ENCODE measurements at places on chromosomes 6 and 20.
A peak's percentile ranks its signal among the peaks of the same experiment; 100 is the strongest.

DNA sequence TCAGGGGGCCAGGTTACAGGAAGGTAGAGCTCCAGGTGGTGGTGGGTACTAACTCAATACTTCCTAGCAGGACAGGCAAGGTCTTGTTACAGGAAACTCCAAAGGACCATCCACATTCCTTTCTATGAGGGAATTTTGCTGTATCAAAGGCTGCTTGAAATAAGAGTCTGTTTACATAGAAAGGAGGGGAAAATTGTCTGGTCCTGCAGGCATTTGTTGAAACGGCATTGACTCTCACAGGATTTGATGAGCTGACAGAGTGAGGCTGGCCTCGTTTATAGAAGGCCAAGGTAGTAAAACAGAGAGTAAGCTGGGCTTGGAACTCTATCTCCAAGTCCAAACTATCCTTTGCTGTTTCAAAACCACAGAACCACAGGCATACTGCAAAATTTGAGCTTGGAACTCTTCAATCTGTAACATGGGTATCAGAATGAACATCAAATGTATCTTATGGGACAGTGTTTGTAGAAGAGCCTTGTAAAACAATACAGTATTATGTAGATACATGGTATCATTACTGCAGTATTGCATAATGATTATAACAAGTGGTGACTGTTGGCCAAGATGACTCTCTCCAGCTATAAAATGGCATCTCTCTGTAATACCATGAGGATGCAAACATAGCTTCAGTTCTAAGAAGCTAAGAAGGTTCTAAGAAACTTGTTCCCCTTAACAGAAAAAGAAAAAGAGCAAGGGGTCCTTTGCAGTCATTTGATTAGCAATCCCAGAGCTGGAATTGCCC, 61.5 kb downstream of the TRAM2 start:
- DNase-seq = no peak

DNA sequence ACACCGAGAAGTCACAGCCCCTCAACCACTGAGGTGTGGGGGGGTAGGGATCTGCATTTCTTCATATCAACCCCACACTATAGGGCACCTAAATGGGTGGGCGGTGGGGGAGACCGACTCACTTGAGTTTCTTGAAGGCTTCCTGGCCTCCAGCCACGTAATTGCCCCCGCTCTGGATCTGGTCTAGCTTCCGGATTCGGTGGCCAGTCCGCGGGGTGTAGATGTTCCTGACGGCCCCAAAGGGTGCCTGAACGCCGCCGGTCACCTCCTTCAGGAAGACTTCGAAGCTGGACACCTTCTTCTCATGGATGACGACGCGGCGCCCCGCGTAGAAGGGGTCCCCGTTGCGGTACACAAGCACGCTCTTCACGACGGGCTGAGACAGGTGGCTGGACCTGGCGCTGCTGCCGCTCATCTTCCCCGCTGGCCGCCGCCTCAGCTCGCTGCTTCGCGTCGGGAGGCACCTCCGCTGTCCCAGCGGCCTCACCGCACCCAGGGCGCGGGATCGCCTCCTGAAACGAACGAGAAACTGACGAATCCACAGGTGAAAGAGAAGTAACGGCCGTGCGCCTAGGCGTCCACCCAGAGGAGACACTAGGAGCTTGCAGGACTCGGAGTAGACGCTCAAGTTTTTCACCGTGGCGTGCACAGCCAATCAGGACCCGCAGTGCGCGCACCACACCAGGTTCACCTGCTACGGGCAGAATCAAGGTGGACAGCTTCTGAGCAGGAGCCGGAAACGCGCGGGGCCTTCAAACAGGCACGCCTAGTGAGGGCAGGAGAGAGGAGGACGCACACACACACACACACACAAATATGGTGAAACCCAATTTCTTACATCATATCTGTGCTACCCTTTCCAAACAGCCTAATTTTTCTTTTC, at the start of gene DCDC2:
Gene DCDC2 (minus strand): TSS at position 724 of the 883 bp plus-strand sequence. CDS start 309 bp downstream, at position 415.
- DNase-seq = peak; percentile 3

DNA sequence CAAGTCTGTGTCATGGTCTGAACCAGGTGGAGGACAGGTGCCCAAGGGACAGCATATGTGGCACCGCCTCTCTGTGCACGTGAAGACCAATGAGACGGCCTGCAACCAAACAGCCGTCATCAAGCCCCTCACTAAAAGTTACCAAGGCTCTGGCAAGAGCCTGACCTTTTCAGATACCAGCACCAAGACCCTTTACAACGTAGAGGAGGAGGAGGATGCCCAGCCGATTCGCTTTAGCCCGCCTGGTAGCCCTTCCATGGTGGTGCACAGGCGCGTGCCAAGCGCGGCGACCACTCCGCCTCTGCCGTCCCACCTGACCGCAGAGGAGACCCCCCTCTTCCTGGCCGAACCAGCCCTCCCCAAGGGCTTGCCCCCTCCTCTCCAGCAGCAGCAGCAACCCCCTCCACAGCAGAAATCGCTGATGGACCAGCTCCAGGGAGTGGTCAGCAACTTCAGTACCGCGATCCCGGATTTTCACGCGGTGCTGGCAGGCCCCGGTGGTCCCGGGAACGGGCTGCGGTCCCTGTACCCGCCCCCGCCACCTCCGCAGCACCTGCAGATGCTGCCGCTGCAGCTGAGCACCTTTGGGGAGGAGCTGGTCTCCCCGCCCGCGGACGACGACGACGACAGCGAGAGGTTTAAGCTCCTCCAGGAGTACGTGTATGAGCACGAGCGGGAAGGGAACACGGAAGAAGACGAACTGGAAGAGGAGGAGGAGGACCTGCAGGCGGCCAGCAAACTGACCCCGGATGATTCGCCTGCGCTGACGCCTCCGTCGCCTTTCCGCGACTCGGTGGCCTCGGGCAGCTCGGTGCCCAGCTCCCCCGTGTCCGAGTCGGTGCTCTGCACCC, 109.5 kb upstream of the RAB32 start:
- DNase-seq = no peak

DNA sequence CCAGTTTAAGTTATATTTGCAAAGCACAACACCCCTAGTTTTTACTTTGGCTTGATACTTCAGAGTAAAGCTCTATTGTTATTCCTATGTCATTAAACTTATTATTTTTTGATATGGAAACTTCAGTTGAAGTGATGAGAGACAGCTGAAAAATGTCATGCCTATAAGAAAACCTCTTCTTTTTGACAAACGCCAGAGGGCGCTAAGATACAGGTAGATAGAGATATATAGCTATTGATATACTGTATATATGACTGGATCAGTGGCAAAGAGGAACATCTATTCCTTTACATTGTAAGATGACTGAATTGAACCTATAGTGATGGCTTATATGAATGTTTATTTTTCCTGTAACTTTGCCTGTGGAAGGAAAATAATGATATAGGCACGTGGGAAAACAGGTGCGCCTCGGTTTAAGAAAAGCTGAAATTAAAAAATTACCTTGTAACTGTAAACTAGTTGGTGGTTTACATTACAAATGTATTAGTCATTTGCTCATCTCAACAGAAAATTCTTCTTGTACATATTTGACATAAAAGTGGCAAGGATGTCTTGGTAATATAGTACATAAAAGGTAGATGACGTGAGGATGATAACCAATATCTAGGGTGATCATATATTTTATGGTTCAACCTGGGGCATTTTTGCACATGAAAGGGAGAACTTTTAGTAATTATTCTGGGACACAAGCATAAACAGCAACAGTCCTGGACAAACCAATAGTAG, 74.1 kb downstream of the LAMA4 start:
- no peak for DNase-seq

DNA sequence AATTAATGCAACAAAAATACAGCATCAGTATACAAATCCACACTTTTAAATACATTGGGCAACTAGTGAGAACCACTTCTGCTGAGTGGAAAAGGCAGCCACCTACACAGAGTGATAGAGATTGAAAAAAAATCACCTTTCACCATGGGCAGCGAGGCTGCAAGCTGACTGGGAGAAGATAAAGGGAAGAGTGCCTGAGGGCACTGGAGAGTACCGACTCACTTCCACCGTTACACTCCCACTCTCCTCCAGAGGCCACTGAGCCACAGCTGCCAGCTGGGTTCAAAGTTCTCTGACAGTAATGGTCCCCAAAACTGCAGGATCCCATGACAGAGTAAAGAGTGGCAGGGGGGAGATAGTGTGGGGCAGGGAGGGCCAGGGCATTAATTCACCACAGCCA, 24.1 kb downstream of the PXT1 start:
- no peak for DNase-seq

DNA sequence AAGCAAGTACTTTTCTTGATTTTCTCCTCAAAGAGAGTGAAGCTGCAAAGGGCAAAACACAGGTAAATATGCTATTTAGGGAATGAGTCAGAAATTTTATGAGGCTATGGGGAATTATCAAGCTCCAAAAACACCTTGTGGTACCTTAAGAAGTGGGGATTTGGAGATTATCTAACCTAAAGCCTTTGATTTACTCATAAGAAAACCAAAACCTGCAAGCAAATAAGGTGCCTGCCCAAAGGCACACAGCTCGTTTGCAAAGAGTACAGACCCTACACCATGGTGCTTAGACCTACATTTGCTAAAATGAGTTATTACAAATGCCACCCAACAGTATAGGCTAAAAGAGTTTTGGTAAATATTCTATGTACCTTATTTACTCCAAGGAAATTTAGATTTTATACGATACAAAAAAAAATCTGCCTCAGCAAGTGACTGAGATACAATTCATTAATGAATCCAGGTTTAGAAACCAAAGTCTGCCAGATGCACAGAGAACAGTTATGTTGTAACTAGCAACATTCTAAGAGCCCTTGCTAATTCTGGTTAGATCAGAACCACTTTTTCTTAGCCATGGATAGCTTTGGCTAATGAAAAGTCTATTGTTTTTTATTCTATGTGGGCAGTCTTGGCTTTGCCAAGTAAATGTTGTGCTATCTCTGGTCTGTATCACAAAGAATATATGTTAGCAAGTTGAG, 101.5 kb downstream of the KHDC1L start:
- DNase-seq = no peak

DNA sequence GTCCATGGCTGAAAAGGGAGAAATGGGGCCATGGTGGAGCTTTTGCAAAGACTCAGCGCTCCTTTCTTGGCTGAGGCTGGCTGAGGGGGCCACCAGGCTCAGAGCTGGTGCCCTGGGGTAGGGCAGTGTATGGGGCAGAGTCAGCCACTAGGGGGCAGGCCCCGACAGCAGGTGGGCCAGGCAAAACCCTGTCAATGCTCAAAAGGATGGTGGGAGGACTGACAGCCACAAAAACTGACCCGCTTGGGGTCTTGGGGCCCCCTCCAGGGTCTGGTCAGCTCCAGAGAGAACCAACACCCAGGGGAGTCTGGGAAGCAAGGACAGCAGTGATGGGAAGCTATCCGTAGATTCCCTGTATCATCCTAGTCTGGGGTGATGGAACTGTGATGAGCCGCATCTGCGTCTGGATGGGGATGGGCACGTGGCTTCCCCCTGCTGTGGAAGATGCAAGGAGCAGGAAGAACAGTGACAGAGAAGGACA, 306.9 kb downstream of the DHX35 start:
- DNase-seq = peak; percentile 1

- DNase-seq = no peak
These were observed 262.3 kb downstream of the ADGB start for GRCh38 chr6:146861029-146861563.

DNA sequence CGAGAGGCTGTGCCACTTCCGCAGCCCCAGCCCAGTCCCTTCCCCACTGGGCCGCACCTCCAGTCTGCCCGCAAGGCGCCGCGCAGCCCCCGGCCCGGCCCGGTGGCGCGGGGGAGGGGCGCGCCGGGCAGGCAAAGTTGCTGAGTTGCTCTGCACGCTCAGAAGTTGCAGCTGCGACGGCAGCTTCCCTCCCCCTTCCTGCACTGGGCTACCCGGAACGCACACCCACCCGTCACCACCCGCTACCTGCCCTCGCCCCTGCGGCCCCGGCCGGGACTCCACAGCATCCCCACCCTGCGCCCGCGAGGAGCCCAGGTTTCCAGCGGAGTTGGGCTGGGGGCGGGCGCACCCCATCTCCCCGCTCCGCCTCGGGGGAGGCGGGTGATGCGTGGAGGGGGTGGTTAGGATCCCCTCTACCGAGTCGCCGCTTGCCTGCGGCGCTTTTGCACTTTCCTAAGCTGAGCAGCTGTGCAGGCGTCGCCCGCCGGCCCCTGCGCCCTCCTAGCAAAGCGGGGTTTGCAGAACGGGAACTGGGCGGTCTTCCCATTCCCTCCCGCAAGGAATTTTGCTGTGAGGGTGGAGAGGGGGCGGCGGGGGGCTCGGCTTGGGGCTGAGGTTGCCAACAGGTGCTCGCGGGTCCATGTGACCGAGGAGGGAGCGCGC, 55.9 kb upstream of the RREB1 start:
- DNase-seq = peak; percentile 3

- DNase-seq = no peak
These were observed 277.3 kb downstream of the PHF3 start for GRCh38 chr6:63912887-63913286.

- no peak for DNase-seq
These were observed 164.8 kb downstream of the SYNE1 start for GRCh38 chr6:152472325-152472724.

GRCh38 chr6:136717716-136717990, 74.6 kb downstream of the MAP3K5 start:
- no peak for DNase-seq

- no peak for DNase-seq
These were observed 110.3 kb downstream of the COL19A1 start for GRCh38 chr6:69976591-69977090.

DNA sequence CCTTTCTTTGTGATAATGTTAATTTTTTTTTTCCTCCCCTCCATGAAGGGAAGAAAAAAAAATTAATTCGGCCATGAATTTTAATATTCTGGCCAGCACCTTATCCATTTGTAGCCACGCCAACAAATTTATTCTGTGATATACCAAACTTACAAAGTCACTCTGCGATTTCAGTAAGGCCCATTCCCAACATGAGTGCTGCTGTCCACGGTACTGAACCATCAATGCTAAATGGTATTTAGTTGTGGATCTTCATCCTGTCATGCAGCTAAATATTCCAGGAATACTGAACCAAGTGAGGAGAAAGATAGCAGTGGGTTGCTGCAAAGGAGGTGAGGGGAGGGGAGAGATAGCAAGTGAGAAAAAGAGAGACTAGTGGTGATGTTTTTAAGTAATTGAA, 19.5 kb upstream of the RSPH4A start:
- no peak for DNase-seq

- DNase-seq = no peak
These were observed 98.9 kb downstream of the TBC1D7 start for GRCh38 chr6:13229205-13230085.

- no peak for DNase-seq
These were observed 263.9 kb upstream of the NT5E start for GRCh38 chr6:85185977-85186376.

- DNase-seq = no peak
These were observed 101.8 kb downstream of the TRERF1 start for GRCh38 chr6:42349753-42350511.

DNA sequence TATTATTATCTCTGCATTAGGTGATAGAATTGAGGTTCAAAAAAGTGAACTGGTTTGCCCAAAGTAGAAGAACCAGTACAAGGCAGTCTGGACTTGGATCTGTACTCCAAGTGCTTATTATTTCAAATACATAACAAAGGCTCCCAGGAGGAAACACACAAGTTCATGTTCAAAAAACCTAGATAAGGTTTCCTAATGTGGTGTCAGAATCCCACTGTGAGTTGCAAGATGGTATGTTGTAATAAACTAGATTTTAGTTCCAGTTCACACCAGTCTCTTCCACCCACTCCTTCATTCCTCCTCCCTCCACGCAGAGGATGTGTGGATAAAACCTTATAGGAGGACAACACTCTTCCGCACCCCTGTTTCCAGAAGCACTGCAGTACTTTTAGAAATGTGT, 42.8 kb downstream of the KIAA0319 start:
- no peak for DNase-seq

- no peak for DNase-seq
These were observed 1.9 kb upstream of the ELMO2 start for GRCh38 chr20:46408281-46408731.

Data from activated T-helper 9 cell treated with anti-CD3 and anti-CD28 coated beads, Interleukin-2, amount 50 U/mL, for 16 hours (primary cell).